Calu3 (cell line): ENCODE measurements at places on chromosomes 13 and 19. TPM values are rescaled to one million over a fixed set of nuclear protein-coding genes. Genes with fewer than 3 reads are reported as not detected.

The SSC5D gene
- total RNA-seq: 0.26 and 0.69 TPM in 2 replicates

The CBLC gene
- total RNA-seq: 54.3 and 63.1 TPM in 2 replicates

The OSCAR gene
- 0.54 and 0.64 TPM in 2 replicates for total RNA-seq

The SIAH3 gene
- not detected in 2 replicates for total RNA-seq

- no peaks in the 10 kb centered on the region for H3K36me3 ChIP-seq
- H3K27me3 ChIP-seq: no peaks in the 10 kb centered on the region
- H3K4me3 ChIP-seq: no peak overlapping the region
- no peak overlapping the region for H3K27ac ChIP-seq
Measured at GRCh38 chr13:95248953-95249352, 52.3 kb downstream of the ABCC4 start.

The MBD3L2B gene
- not detected in 2 replicates for total RNA-seq
